ENCODE measurements at places on chromosomes 5 and 9.

- no peak for DNase-seq
These were observed 72.0 kb downstream of the ANKRD33B start for GRCh38 chr5:10635867-10636350.

GRCh38 chr9:3238236-3238635 is 287.6 kb downstream of the RFX3 start:
- DNase-seq = no peak

DNA sequence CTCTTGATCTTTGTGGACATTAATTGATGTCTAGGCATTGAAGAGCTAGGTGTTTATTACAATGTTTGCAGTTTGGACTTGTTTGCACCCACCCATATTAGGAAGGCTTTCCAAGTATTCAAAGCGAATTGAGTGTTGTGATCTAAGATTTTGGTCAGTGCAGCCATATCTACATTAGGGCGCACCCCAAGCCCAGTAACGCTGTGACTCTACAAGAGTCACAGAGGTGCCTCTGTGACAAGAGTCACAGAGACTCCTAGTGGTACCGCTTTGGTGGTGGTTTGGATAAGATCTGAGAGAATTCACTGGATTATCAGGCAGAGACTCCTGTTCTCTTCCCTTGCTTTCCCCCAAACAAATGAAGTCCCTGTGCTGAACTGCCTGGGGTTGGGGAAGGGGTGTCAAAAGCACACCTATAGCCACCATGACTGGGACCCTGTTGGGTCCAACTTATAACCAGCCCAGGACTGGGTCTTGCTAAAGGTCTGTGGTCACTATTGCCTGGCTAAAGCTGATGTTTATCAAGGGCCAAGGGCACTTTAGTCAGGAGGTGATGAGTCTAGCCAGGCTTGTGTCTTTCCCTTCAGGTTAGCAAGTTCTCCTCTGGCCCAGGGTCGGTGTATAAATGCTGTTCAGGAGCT is 114.1 kb upstream of the RIOK2 start:
- no peak for DNase-seq

GRCh38 chr9:124363326-124364096 is 51.7 kb downstream of the PSMB7 start:
- DNase-seq = no peak

DNA sequence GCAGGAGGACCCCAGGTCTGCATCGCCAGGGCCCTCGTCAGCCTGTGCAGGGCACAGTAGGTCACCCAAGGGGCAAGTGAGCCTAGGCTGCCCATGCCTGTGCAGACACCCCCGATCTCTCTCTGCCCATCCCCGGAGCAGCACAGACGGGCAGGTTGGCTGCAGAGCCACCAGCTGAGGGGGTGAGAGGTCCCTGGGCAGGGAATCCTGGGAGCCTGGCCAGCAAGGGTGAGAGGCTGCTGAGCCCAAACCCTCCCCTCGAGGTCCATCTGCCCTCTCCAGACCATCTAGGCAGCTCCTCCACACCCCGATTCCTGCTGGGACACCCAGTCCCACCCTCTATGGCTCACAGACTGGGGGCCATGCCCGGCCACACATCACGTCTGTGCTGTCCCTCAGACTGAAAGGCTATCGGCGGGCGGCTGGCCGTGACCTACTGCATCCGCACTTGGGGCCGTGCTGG is 2.8 kb upstream of the DPP7 start:
- DNase-seq = no peak

DNA sequence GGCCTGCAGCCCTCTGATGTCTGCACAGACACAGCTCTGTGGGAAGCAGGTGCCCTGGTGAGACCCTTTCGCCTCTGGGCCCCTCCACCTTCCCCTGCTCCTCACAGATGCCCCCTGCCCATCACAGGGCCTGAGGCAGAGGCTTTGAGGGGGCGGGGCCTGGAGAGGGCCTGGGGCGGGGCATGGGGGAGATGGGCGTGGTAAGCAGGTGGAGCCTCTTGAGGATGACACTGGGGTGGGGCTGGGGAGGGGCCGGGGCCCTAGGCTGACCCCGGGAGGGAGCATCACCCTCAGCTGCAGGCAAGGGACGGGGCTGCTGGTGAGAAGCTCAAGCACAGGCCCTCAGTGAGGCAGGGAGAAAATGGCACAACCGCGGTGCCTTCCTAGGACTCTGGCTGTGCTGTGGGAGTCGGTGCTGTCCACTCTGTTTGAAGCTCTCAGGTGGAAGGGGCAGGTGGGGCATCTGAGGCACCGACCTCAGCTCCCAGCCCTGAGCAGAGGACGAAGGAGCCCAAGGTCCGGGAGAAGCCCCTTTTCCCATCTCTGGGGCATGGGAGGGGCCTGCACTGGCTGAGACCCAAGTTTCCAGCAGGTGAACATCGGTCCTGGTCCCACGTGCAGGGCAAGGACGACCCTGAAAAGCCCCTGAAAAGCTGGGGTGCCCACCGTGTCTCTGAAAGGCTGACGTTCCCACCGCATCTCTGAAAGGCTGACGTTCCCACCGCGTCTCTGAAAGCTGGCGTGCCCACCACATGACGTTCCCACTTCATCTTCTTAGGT is 17.5 kb upstream of the SLC9A3 start:
- DNase-seq = no peak

DNA sequence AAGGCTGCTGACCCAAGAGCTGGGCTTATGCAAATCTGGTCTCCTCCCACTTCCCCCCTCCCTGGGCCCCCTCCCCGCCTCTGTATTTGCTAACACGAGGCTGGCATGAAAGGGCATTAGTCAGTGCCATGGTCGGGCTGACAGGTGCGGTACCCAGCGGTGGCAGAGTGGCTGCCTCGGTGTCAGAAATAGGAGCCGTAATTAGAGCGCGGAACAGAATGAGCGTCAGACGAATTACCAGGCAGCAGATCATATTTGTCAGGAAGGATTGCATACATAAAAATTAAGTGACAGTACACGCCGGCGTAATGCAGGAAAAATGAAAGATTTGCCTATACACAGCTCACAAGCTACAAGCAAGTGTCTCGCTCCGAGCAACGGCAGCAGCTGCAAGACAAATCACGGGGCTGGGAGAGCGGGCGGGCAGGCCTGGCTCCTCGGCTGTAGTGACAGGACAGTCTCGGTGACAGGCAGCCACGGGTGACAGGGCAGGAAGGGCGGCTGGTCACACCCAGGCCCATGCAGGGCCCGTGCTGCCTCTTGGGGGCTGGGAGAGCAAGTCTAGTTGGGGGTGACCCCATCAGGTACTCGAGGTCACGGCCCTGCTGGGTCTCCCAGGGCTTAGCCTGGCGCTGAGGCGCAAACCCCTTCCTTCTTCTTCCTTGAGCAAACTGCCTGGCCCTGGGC is 72.4 kb downstream of the NEK6 start:
- no peak for DNase-seq

DNA sequence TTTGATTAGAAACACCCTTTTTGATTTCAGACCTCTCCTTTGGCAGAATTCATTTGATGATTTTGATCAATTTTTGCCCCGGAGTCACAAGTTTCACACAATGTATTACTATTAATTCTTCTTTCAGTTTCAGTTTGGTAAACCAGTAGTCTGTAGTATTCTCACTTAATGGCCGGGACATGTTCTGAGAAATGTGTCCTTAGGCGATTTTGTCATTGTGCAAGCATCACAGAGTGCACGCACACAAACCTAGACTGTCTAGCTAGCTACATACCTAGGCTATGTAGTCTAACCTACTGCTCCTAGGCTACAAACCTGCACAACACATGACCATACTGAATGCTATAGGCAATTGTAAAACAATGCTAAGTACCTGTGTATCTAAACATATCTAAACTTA is 662.5 kb downstream of the IRX1 start:
- no peak for DNase-seq

DNA sequence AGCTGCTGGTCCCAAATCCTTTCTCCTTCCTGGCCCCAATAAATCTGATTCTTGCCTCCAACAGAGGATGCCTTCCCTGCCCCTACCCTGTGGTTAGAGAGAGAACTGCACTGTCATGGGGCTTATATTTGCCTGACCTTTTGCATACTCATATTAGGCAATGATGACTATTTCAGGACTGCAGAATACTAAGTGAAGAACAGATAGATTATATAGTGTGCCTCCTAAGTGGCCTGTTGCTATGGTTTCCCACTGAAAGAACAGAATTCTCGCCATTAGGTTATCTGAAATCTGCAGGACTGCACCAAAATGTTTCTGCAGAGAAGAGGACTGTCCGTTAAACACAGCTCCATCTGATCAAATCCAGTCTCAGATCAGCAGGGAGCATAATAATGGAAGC is 87.3 kb upstream of the CCNG1 start:
- DNase-seq = no peak

GRCh38 chr5:671459-672328 is 21.5 kb downstream of the TPPP start:
- DNase-seq = peak; percentile 32

DNA sequence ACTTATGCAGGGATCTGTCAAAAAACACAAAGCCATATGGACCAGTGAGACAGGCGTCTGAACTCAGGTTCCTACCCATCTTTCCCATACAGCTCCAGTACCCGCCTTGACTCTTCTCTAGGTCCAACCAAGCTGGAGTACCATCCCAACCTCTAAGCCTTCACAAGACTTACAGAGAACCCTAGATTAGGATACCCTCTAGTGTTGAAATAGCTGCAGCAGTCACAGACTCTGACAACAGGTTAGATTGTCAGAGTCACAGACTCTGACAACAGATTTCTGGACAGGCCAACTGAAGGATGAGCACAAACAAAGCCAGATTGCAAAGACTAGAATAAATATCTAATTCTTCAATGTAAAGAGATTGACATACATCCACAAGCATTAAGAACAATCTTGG is 266.1 kb downstream of the GRIA1 start:
- DNase-seq = no peak

- no peak for DNase-seq
These were observed 72.6 kb upstream of the LRRTM2 start for GRCh38 chr5:138947780-138948179.
